ENCODE measurements at places on chromosomes 6 and 20. TPM values are rescaled to one million over a fixed set of nuclear protein-coding genes. Genes with fewer than 3 reads are reported as not detected.

RNF144B gene
- 24.1 TPM for polyA plus RNA-seq

DNA sequence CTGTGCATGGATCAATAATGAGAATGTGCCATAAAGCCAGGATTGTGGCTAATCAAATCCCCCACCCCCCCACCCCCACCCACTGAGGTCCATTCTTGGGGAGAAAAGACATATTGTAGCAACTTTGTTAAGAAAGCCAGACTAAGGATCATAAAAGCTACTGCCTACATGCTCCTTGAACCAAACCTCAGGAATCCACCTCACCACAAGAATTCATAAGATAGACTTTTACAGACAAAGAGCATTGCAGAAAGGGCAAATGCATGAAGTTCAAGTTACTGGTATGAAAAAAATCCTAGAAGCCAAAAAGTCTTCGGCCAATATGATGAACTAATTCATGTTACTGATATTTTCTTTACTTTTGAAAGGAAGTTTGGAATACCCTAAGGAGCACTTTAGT lies 187.9 kb upstream of the ARID1B start:
- no peak overlapping the region for H3K27ac ChIP-seq
- no peaks in the 10 kb centered on the region for H3K4me1 ChIP-seq
- H3K4me3 ChIP-seq, result no peak overlapping the region
- no peaks in the 10 kb centered on the region for H3K27me3 ChIP-seq

- DNase-seq, result no peak
- no peaks in the 10 kb centered on the region for H3K4me1 ChIP-seq
- no peaks in the 10 kb centered on the region for H3K36me3 ChIP-seq
- H3K27ac ChIP-seq, result no peak overlapping the region
- no peaks in the 10 kb centered on the region for H3K27me3 ChIP-seq
Observed at GRCh38 chr6:167513778-167514177, 188.9 kb downstream of the TTLL2 start.

DNA sequence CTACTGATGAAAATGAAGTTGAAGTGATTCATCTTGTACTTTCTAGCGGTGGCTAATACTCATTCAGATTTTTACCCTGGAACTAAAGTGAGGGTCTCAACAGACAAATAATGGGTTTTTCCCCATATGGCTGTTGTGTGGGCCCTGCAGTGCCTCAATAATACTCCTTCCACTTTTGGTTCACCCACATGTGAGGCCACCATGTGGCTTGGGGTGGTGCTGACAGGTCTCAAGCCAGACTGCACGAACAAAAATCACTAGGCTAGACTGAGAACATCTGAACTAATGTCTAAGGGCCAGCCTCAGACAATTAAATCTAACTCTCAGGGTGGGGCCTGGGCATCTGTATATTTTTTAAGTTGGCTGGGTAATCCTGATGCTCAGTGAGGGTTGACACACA lies 7.9 kb upstream of the COL12A1 start:
- no peak overlapping the region for H3K27ac ChIP-seq
- H3K27me3 ChIP-seq, result peaks cover 23% of the 10 kb centered on the region
- no peak overlapping the region for H3K4me3 ChIP-seq
- H3K36me3 ChIP-seq, result no peaks in the 10 kb centered on the region

DNA sequence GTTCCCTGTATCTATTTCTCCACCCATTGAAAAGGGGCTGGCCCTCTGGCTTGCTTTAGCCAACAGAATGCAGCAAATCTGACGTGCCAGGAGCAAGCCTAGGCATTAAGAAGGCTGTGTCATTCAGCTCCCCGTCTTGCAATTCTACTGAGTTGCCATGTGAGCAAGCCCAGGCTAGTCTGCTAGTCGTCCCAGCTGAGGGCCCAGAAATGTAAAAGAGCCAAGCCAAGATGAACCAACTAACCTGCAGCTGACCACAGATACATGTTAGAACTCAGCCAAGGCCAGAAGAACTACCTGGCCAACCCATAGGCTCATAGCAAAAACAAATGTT lies 30.1 kb downstream of the PREP start:
- H3K27me3 ChIP-seq, result no peaks in the 10 kb centered on the region
- H3K4me1 ChIP-seq, result no peaks in the 10 kb centered on the region
- H3K36me3 ChIP-seq, result peaks cover 9% of the 10 kb centered on the region
- no peak overlapping the region for H3K4me3 ChIP-seq

DNA sequence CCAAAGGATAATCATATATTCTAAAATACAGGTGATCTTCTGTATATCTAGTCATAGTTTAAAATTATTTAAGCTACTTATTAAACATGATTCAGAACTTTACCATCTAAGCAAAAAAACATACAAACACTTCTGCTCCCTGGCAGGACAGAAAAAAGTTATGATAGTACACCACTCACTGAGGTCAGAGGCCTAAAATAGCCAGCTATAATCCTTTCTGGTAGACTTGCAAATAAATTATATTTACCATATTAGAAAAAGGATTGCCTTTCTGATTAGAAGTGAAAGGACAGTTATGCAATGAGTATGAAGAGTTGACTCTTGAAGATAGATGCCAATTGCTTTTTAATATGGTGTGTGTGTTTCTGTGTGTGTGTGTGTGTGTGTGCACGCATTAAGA lies 207.4 kb downstream of the BMP2 start:
- H3K27ac ChIP-seq, result no peak overlapping the region
- no peaks in the 10 kb centered on the region for H3K27me3 ChIP-seq
- no peaks in the 10 kb centered on the region for H3K36me3 ChIP-seq
- DNase-seq, result no peak

DNA sequence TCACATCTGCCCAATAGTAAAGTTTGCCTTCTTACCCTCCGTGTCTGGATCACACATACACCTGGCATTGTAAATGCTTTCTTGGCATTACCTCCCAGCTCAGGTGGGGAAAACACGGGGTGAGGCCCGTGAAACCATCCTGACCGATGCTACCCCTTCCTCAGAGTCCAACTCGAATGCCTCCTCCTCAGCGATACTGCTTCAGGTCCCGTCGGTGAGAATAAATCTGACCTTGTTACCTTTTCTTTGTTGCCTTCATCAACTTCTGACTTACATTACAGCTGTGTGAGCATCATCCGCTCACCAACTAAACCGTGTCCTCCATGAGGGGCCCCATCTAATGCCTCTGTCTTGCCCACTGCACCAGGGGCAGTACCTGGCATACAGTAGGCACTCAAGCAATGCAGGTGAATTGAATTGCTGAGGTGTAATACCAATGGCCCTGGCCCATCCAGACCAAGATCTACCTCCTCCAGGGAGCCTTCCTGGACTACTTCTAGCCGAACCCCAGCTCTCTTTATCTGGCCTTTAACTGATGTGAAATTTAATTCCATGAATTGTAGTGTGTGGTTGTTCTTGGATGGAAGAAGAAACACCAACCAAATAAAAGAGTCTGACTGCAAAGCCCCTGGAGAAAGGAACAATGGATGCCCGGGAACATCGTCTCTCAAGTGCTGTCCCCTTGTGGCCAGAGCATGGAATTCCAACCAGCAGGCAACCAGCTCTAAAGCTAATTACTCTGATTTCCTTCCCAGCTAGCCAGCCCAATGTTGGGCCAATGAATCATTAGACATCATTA lies 141.5 kb downstream of the ANKRD60 start:
- H3K36me3 ChIP-seq, result no peaks in the 10 kb centered on the region
- no peaks in the 10 kb centered on the region for H3K4me1 ChIP-seq
- H3K27me3 ChIP-seq, result no peaks in the 10 kb centered on the region
- H3K27ac ChIP-seq, result no peak overlapping the region
- H3K4me3 ChIP-seq, result no peak overlapping the region
- no peak for DNase-seq

- no peaks in the 10 kb centered on the region for H3K36me3 ChIP-seq
- no peak overlapping the region for H3K27ac ChIP-seq
- H3K27me3 ChIP-seq, result no peaks in the 10 kb centered on the region
- no peak overlapping the region for H3K4me3 ChIP-seq
- DNase-seq, result no peak
Observed at GRCh38 chr20:36391456-36391855, 85.3 kb downstream of the DLGAP4 start.

LPA gene
- polyA plus RNA-seq, result 0.05 TPM

DNA sequence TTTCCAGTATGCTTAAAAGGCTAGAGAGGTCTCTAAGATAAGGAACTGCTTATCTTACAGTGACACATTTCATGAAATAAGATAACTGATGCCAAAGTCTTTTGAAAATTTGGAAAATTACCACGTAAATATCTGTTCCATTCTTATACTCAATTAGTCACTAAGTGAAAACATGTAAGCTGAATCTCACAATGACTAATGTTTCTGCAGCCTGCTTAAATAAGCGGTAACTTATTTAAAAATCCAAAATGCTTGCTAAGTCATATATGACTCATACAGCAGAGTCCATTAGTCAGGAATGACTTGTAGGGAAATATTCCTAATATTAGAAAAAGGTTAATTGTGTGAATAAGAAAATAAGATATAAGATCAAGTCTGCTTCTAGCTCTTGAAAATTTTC lies 27.8 kb upstream of the LGSN start:
- no peaks in the 10 kb centered on the region for H3K36me3 ChIP-seq
- no peak overlapping the region for H3K4me3 ChIP-seq
- no peaks in the 10 kb centered on the region for H3K4me1 ChIP-seq
- H3K27me3 ChIP-seq, result no peaks in the 10 kb centered on the region
- DNase-seq, result no peak

DNA sequence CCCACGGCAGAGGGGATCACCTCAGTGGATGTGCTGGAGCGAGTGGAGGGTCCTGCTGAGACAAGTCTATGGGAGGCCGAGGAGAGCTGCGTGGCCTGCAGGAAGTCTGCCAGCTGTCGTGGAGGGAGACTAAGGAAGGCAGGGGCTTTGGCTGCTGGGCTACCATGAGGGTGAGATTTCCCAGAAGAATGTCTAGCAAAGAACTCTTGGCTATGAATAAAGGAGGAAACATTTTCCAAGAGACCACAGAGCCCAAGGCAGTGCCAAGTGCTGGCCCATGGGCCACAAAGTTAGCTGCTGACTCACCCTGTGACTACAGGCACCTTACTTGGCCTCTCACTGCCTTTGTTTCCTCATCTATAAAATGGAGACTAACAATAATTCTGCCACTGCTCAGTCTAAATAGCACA lies 73.4 kb downstream of the PRDM1 start:
- DNase-seq, result no peak
- no peaks in the 10 kb centered on the region for H3K27me3 ChIP-seq
- H3K4me3 ChIP-seq, result no peak overlapping the region

KCNK16 gene
- polyA plus RNA-seq, result 0.07 TPM

- H3K36me3 ChIP-seq, result no peaks in the 10 kb centered on the region
- H3K4me3 ChIP-seq, result no peak overlapping the region
- peaks cover 11% of the 10 kb centered on the region for H3K27me3 ChIP-seq
- H3K27ac ChIP-seq, result no peak overlapping the region
- H3K4me1 ChIP-seq, result no peaks in the 10 kb centered on the region
Observed at GRCh38 chr6:2977799-2978590, 6.6 kb upstream of the SERPINB6 start.
